Stromal cell of bone marrow (primary cell): ENCODE measurements at places on chromosomes 16 and 17.
A peak's percentile ranks its signal among the peaks of the same experiment; 100 is the strongest.

GRCh38 chr17:77506371-77506991, 365.7 kb downstream of the SEC14L1 start:
- no peak for DNase-seq

GRCh38 chr17:73340093-73340596, 28.3 kb upstream of the CDC42EP4 start:
- DNase-seq = peak; percentile 92

- no peak for DNase-seq
Measured at GRCh38 chr16:49590166-49590871, 216.7 kb downstream of the C16orf78 start.

GRCh38 chr17:82820278-82821251, 19.3 kb downstream of the ZNF750 start:
- no peak for DNase-seq

DNA sequence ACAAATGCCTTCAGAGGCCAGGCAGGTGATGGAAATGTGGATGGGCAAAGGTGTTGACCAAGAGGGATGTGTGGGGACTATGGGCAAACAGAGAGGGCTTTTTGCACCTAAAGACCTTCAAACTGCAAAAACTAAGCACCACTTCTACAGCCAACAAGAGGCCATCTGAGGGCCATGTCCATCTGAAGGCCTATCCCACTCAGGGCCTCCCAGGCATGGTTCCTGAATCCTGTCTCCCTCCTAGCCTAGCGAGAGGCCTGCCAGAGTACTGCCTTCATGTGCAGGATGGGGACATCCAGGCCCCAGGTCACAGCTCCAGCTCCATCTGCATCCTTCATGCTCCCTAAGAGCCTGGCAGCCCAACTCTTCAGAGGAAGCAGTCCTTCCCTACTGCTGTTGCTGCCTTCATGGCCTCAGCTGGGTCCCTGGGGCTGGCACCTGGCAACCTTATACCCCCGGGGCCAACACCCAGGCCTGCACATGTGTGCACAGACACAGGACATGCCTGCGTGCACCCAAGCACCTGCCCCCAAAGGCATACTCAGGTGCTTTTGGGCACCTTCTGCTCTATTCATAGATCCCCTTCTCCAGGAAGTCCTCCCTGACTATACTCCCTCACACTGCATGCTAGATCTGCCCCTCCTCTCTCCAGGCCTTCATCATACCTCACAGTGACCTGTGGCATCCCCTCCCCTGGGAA, 95.2 kb downstream of the C16orf78 start:
- DNase-seq = no peak

DNA sequence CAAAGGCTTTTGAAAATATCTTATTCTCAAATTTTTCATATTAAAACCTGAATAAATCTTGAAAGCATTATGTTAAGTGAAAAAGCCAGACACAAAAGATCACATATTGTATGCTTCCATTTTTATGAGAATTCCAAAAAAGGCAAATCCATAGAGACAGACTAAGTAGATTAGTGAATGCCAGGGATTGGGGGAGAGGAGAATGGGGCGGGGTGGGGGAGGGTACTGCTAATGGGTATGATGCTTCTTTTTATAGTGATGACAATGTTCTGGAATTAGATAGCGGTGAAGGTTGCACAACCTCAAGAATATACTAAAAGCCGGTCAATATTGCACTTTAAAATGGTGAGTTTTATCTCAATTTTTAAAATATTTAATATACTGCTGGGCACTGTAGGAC, 44.0 kb downstream of the XPO6 start:
- DNase-seq = no peak

GRCh38 chr16:11256661-11257130, 692 bp upstream of the SOCS1 start:
- peak; percentile 38 for DNase-seq

DNA sequence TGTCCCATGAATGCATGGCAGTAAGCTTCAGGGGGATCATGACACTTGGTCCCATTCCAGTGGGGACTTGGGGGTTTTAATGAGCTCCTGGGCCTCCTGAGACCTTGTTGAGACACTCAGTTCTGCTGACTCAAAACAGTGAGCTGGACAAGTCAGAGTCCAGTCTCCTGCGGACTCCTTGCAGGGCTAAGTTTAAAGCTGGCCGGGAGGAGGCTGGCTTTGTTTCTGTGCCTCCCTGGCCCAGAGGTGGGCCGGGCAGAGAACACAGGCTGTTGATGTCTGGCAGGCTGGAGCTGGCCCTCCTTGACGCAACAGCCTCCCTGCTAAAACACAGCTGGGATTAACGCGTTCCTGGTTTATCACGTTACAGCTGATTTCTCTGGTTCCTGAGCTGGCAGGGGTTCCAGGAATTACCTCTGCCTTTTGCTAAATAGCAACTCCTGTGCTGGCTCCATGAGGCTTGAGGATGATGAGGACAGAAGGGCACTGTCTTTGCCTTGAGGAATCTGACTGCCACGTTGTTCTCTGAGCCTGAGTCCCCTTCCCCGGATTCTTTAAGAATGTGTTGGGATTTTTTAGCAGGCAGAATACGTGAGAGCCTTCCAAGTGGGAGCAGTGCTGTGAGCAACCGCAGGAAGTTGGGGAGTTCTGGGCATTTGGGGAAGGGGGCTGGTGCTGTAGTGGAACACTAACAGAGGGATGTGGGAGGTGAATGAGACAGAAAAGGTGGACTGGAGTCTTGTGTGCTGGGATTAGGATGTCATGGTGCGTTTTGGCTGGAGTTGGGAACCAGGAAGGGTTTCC, 2.0 kb downstream of the GPT2 start:
- DNase-seq = no peak

DNA sequence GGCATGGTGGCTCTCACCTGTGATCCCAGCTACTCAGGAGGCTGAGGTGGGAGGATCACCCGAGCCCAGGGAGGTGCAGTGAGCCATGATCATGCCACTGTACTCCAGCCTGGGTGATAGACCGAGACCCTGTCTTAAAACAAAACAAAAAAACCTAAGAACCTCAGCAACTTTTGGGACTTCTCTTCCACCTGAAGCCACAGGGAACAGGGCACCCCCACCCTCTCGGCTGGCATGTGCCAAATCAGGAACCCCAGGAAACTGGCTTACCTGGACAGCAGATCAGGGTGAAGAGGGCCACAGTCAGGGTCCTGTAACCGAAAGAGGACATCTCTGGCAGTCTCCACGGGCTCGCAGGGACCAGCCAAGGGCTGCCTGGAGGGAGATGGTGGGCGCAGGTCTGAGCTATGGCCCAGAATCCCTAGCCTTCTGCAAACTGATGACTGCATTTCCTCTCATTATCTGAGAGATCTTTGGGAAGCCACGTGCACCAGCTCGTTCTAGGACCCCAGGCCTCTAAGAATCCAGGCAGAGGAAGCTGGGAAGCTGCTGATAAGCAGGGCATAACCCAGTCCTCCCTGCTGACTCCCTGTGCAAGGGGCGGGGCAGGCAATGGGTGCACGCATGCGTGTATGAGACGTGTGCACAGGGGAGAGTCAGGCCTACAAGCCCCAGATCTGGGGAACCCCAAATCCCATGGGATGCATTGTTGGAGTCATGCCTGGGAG, 8.4 kb downstream of the PRR29 start:
- DNase-seq = peak; percentile 33

DNA sequence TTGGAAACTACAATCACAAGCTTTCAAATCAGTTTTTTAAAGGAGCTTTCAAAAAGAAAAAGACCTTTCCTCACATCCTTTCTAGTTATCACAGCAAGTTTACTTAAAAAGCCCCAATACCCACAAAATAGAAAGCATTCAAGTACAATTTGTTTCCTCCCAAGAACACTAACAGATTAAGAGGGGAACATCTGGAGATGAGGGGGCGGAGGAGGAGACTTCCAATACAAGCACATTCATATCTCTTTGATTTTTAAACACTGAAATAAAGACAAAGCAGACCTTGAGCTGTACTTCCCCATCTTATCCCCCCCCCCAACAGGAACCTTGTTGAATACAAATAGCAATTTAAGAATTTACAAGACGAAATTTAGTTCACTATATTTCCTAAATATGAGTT, 2.0 kb downstream of the YWHAE start:
- DNase-seq = no peak

DNA sequence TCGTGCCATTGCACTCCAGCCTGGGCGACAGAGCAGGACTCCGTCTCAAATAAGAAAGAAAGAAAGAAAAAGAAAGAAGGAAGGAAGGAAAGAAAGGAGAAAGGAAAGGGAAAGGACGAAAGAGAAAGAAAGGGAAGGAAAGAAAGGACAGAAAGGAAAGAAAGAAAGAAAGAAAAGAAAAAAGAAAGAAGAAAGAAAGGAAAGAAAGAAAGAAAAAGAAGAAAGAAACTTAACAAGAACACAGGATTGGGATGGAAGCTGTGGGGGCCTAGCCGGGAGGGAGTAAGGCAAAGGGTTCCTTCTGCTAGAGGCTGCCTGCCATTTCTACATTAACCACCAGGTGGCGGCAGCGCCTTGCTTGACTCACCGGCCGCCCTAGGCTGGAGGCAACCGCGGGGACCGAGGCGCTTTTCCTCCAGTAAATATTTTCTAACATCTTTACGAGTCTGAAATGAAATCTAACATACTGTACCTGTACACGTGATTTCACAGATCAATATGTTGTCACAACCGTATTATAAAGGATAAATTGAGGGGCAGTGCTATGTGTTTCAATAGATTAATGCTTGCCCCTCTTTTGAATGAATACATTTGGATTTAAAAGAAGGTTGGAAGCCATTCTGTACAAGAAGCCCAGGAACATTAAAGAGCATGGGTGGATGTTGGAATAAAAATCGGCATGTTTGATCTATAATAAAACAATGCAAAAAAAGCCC, 6.1 kb downstream of the GJD3 start:
- peak; percentile 75 for DNase-seq

DNA sequence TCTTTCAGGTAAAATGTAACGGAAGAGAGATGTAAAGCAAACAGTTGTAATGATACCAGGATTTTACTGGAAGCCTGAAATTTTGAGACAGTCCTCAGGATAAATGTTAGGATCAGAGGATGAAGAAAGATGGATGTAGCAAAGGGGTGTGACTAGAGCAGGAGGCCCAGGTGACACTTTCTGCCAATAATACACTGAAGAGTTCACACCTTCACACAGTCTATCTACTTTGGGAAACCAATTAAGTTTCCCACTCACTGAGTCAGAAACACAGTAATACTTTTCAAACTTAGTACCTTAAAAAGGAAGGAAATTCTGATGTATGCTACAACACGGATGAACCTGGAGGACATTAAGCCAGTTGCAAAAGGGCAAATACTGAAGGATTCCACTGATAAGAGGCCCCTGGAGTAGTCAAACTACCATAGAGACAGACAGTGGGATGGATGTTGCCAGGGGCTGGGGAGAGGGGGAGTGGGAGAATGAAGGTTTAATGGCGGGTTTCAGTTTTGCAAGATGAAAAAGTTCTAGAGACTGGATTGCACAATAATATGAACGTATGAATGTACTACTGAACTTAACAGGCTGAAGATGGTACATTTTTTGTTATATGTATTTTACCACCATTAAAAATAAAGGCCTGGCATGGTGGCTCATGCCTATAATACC, 62.3 kb downstream of the CYTH1 start:
- DNase-seq = no peak

DNA sequence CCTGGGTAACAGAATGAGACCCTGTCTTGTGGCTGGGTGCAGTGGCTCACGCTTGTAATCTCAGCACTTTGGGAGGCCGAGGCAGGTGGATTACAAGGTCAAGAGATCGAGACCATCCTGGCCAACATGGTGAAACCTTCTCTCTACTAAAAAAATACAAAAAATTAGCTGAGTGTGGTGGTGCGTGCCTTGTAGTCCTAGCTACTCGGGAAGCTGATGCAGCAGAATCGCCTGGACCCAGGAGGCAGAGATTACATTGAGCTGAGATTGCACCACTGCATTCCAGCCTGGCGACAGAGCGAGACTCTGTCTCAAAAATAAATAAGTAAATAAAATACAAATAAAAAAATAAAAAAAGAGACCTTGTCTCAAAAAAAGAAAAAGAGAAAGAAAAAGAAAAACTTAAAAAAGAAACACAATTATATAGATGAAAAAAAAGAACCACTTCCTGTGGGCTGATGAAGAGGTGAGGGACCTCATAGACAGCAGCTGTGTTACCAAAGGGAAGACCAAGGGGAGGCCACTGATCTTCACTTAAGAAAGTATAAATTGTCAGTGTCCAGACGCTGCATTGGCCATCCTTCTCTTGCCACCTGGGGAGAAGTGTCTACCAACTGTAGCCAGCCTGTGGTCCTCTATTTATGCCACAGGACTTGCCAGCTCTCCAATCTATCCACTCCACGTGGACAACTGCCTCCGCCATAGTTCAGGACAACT, 24.4 kb upstream of the SMG1 start:
- DNase-seq = no peak

DNA sequence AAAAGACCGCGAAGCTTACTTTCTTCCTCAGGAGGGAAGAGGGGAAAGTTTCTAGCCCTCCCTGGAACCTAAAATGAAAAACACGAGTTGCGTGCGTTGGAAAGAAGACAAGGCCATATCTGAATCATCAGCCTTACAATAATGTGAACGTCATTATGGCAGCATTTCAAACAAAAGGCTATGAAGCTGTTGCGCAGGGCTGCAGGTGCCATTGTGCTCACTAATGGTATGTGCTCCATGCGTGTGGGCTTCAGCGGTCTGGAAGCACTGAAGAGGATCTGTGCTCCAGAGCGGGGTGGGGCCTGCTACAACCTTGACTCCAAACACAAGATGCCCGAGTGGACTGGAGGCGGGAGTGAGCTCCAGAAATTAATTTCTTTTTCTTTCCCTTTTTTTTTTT, 12.1 kb upstream of the CYB5B start:
- DNase-seq = no peak

GRCh38 chr17:8821446-8822105, 22.4 kb upstream of the MFSD6L start:
- DNase-seq = no peak

DNA sequence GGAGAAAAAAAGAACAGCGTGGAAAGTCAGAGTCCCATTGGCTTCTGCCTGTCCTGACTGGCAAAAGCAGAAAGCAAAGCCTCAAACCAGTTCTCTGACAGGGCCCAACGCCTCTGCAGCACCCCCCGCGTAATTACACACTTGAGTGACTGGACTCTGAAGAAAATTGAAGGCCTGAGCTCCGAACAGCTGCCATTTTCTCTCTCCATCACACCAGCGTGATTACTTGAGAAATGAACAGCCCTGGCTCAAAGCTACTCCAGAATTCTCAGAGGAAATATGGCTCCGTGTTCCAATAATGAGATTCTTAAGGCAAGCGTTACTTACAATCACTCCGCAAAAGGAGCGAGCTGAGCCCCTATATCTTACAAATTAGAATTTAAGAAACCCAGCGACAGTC, 142.7 kb upstream of the C17orf78 start:
- DNase-seq = no peak

DNA sequence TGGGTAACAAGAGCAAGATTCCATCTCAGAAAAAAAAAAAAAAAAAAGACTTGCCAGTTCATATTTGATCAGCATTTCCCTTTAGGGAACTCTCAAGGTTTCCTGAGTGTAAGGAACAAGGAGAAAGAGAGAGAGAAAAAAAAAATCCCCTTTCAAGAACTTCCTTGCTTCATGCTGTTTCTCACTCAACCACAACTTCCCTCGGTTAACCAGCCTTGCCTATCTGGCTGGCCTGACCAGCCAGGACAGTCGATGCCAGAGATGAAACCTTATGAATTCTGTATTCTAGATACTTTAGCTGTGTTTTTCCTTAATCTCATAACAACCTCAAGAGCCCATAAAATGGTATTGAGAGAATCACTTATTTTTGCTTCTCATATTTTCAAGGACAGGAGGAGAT, 2.6 kb upstream of the N4BP1 start:
- no peak for DNase-seq

- DNase-seq = no peak
Measured at GRCh38 chr16:67537636-67538591, 9.3 kb downstream of the RIPOR1 start.
